ENCODE measurements at places on chromosomes 13 and 19.

DNA sequence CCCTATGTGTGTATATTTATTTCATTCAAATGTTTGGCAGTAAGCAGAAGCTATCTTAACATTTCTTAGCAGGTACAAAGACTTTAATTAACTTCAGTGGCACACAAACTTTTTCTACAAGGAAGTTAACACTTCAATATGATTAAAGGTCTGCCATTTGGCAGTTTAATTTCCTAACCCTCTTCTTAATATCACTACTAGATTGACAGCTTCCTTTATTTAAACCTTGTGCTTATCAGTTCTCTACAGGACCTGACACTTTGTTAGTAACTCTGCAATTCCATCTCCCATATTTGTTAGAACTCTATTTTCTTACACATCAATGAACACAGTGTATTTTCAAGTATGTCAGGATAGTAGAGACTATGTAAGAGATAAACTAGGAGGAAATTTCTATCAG lies 152.4 kb upstream of the ATXN8OS start:
- no peak for DNase-seq

DNA sequence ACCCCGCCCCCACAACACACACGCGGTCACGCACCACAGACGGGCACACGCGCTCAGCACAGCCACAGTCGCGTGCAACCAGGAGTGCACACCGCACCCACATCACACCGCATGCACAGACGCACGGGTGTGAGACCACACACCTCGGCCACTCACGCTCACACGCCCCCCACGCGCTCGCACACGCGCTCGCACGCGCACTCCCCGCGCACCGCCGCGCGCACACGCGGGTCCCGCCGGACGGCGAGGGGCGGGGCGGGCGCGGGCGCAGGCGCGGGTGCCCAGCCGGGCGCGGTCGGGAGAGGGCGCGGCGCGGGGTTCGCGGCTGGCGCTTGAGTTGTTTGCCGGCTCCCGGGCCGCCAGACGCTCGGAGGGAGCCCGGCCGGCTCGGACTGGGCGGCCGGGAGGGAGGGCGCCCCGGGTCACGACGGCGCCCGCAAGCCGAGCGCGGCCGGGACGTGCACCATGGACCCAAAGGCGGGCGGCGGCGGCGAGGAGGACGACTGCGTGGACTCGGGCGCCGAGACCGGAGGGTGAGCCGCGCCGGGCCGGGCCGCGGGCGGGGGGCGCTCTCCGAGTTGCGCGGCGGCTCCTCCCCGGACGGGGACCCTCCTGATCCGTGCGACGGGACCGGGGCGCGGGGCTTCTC lies at the start of gene FAM124A:
FAM124A (plus strand) TSS at position 362 of the 649 bp plus-strand sequence; CDS start at position 466, 104 bp downstream.
- peak; percentile 56 for DNase-seq

- DNase-seq, result no peak
Observed at GRCh38 chr13:33917190-33917589, 99.2 kb downstream of the RFC3 start.

- peak; percentile 15 for DNase-seq
Observed at GRCh38 chr19:15702534-15702930, 25.3 kb upstream of the OR10H2 start.

DNA sequence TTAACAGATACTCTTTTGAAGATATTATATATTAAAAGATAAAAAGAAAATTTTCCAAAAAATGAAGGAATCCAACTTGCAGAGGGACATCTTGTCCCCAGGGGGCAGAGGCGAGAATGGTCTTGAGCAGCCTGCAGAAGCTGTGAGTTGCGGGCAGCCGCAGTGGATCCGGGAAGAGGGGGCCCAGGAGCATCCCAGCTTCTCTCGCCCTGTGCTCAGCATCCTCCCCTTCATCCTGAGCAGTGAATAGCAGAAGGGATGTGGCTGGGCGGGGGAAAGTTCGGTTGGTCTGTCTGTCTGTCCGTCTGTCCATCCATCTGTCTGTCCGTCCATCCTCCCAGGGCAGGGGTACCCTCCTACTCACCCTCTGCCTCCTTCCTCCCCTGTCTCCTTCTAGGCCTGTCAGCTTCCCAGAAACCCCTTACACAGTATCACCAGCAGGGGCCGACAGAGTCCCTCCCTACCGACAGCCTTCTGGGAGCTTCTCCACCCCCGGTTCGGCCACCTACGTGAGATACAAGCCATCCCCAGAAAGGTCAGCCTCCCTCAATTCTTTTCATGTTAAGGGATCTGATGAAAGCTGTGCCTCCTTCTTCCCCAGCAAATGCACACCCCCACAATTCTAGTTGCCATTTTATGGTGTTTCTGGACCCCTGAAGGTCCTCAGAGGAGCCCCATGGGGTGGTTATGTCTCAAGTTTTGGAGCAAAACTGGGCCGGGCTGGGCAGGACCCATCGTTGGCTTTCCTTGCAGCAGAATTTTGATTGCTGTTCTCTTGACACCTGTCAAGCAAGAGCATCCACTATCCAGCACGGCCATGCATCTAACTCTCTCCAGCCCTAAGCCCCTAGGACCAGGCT lies 81.6 kb downstream of the DPF1 start:
- peak; percentile 38 for DNase-seq

GRCh38 chr19:34497112-34497805 lies 15.7 kb downstream of the WTIP start:
- DNase-seq, result no peak

DNA sequence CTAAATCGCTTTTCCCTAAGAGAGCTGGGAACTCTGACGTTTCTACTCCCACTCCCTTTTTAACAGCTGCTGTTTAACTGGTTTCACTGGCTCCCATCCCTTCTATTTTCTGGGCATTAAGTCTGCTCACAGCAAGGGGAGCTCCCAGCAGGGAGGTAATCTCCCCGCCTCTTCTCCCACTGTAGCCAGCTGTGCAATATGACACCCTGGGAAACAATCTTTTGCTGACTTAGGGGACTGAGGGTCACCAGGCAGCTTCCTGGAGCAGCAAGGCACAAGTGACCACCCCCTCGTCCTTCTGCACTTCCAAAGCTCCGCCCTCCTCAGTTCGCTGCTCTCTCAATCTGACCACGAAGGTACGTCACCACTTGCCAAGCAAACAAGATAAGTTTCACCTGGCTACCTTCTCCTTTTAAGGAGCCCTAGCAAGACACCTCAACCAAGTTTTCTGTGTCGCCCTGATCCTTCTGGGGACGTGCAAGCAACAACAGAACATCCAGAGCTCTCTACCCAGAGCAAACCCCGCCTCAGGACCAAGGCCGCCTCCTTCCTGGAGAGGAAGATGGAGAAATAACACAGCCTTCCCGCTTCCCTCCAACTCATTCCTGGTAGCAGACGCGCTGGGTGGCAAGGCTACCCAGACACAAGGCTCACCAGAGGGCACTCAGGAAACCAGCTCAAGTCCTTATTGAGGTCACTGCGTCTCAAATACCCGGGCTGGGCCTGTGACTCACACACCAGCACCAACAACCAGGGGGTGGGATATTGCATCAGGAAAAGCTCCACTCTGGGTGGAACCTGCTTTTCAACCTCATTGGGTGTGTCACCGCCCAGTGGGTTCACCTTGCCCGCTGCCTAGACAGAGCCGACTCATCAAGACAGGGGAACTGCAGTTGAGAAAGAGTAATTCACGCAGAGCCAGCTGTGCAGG lies 92.4 kb downstream of the STK24 start:
- peak; percentile 56 for DNase-seq

DNA sequence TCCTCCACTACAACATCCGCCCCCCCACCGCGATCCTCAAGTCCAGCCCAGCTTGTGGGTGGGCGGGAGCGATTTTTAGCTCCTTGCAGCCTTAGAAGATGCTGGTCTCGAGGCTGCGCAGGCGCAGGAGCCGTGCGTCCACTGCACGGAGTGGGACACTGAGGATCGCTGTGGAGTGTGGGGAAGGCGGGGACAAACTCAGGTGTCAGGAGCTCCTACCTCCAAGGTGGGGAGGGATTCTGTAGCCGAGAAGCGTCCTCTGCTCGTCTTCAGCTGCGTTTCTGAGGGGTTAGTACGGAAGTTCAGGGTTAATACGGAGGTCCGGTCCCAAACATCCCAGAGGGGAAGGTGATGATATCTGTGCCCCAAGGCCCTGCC lies at the start of gene RTBDN:
RTBDN (minus strand) TSS at position 14 of the 378 bp plus-strand sequence. CDS start 4,600 bp downstream, outside the sequence.
- DNase-seq, result no peak

DNA sequence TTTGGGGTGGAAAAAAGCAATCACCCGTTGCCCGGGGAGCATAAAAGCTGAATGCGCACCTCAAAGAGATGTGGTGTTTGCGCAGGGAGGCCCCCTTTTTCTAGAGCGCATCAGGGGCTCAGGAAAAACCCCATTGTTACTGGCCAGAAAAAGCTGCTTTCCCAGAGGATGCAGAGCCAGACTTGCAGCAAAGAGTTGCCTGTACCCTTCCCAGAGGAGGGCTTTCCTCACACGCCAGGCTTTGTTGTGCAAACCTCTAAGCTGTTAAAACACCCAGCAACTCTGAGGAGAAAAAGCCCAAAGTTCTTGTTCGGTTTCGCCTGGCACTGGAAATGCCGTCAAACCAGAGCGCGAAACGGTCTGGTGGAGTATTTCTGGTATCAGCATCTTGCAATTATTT lies 29.3 kb downstream of the GSX1 start:
- no peak for DNase-seq

- no peak for DNase-seq
Observed at GRCh38 chr13:58879114-58879513, 1247.6 kb downstream of the PCDH17 start.

DNA sequence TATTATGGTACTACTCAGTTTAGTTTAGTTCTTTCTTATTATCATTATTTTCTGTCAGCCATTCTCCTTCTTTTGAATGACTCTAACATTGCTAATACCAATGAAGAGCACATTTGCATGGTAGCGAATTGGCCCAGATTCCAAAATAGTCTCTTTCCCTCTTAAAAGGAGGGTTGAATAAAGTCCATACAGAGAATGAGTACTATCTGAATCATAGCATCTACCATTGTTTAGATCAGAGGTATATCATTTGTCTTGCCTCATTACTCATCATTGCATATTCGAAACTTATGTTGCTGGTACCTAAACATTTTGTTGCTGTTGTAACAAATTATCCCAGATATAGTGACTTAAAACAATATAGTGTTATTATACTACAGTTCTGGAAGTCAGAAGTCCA lies 1235.3 kb upstream of the ATXN8OS start:
- DNase-seq, result no peak

DNA sequence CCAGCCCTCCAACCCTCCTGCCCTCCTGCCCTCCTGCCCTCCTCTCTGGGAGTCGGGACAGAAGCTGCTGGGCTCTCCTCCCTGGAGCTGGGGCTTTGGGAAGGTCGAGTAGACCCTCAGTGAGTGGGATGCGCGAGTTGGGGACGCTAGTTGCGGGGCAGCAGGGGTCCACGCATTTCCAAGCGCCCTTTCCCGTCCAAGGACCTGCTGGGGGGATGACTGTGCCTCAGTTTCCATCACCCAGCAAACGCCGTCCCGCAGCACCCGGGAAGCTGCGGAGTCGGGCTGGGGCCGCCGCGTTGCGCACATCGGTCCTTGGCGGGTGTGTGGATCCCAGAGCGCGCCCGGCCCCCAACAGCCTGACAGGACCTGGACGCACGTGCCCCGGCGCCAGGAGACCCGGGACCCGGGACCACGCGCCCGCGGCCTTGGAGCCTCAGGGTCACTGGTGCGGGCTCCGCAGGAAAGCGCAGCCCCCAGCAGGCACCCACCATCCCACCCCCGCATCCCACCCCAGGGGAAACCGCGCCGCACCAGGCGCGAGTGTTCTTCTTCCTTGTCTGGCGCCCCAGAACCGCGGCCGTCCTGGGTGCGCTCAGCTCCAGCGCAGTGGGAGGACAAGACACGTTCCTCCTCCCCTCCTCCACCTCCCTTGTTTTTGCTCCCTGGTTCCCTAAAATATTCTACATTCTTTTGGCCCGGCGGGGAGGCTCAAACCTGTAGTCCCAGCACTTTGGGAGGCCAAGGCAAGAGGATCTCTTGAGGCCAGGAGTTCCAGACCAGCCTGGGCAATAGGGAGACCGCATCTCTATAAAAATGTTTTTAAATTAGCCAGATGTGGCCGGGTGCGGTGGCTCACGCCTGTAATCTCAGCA lies 9.2 kb downstream of the ONECUT3 start:
- DNase-seq, result no peak

GRCh38 chr13:59570204-59570603 lies 593.5 kb downstream of the DIAPH3 start:
- DNase-seq, result no peak

GRCh38 chr19:55641426-55642152 lies 787 bp downstream of the ZNF580 start:
- DNase-seq, result no peak

DNA sequence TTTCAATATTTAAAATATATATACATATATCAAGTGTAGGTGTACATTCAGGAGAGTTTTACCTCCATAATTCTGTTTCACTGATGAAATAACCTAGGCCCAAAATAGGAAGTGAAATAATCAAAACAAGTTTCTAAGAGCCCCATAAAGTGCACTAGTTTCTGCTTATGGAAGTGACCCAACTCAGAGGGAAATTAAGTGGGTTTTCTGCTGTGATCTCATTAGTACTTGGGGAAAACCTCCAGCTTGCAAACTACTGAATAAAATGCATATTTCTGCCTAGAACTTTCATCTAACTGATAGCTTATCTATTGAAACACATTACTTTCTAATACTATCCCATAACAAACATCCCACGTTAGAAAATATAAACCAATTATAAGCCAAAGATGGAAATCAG lies 45.4 kb upstream of the MIR17HG start:
- no peak for DNase-seq

GRCh38 chr13:106570299-106570852 lies 2.4 kb upstream of the ARGLU1 start:
- DNase-seq, result peak; percentile 65

GRCh38 chr13:30292325-30292724 lies 15.0 kb downstream of the KATNAL1 start:
- no peak for DNase-seq

DNA sequence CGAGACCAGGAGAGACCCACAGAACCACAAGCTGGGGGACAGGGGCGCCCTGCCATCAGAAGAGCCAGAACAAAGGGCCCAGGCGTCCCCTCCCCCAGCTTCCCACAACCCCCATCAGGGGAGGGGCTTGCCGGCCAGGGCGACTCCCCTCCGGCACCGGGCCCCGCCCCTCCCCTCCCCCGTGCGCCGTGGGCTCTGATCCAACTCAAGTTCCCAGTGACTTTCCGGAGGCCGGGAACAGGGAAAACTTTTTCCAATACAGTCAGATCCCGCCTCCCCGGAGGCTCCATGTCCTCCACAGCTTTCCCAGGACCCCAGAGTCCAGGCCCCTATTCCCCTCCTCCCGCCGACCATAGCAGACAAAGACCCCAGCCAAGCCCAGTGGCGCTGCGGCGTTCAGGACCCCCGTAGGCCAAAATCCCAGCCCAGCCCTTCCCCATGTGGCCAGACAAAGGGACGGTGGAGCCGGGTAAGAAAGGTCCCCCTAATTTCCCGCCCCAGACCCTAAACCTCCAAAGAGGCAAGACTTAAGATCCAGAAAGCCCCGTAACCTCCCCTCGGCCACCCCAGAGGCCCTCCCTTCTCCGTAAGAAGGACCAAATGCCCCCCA lies 673 bp downstream of the TEAD2 start:
- DNase-seq, result peak; percentile 20

- no peak for DNase-seq
Observed at GRCh38 chr13:50318887-50319286, 303.6 kb downstream of the KCNRG start.

GRCh38 chr13:31755803-31756212 lies 16.5 kb downstream of the RXFP2 start:
- DNase-seq, result no peak

GRCh38 chr19:1164684-1165531 lies 9.2 kb downstream of the SBNO2 start:
- no peak for DNase-seq

Measured in stimulated activated CD4-positive, alpha-beta T cell treated with anti-CD3 and anti-CD28 coated beads, Interleukin-4, amount 100 ng/mL, for 1 hour (primary cell).